Tongue (tissue), 3 donors: ENCODE measurements at places on chromosomes 6 and 20. TPM values are rescaled to one million over a fixed set of nuclear protein-coding genes. Genes with fewer than 3 reads are reported as not detected.

DNA sequence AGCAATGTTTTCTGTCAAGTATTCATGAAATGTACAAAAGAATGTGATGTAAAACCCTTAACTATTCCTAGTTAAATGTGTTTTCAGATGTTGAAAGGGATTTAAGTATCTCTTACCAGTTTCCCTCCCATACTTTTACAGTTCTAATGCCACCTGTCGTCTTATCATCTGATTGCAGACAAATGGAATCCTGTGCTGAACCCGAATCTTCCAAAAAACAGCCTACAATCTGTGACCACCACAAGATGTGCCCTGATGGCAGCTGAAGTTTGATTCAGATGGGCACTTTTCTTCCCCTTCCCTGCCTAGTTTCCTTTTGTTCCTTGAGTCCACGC lies 1.9 kb downstream of the TOMM6 start:
- no peak for DNase-seq

DNA sequence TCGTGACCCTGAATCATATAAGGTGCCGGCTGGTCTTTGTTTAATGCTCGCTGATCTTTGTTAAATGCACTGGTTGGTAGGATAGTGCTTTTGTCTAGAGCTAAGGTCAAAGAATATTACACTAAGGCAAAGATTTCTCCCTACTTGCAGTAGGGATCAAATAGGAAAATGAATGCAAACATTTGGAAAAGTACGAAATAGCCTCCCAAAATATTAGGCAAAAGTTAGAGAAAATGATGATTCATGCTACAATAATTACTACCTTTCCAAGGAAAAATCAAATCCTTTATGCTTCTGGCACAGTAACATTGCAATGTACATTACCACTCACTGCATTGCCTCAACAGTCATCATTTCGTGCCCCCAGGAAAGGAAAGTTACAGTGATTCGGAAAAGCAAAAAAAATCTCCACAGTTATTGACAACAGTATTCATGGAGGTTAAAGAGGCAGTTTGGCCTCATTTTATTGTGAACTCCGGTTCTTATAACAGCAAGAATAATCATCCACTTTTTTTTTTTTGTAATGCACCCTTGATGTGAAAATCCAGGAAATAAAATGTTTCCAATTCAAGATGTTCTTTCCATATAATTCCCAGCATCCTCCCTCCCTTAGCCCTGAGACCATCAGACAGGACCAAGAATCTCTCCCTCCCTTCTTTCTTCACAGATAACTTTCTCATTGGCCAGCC lies 61.7 kb upstream of the ZMYND8 start:
- DNase-seq, result no peak

The ALDH5A1 gene
- total RNA-seq, result 15.9 TPM

The GSTA3 gene
- not detected for total RNA-seq

GRCh38 chr6:128558021-128558420 lies 37.6 kb upstream of the PTPRK start:
- no peak for DNase-seq

The WFDC5 gene
- not detected for total RNA-seq

GRCh38 chr6:170006900-170007467 lies 255.6 kb downstream of the ERMARD start:
- peak; percentile 37 for DNase-seq

DNA sequence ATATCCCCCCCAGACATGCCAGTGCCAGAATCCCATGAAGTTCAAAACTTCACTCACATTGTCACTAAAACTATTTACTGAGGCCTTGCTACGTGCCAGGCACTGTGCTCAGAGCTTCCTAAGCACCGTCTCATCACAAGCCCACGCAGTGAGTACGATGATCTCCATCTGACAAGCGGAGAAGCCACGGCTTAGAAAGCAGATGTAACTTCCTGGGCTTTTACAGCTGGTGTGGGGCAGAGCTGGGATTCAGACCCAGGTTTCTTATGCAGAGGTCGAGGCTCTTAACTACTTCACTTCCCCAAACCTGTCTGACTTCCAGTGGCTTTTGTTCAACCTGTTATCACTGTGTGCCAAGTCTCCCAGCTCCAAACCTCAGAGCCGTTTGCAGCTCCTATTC lies 8.3 kb downstream of the MDGA1 start:
- no peak for DNase-seq

The SYCP2L gene
- 1.5 TPM for total RNA-seq

The LSM2 gene
- total RNA-seq, result 20.8 TPM

GRCh38 chr6:168131464-168132415 lies 52.7 kb upstream of the FRMD1 start:
- DNase-seq, result no peak

- DNase-seq, result peak; percentile 78
These were observed 265.0 kb downstream of the ADGRG6 start for GRCh38 chr6:142566628-142567396.
